ENCODE measurements at places on chromosomes 7 and 10.

GRCh38 chr10:97640868-97641811 is 669 bp downstream of the PI4K2A start:
- DNase-seq: no peak

- no peak for DNase-seq
Observed at GRCh38 chr7:87223666-87224065, 4.1 kb upstream of the TMEM243 start.

GRCh38 chr7:88001744-88002530 is 67.9 kb downstream of the ADAM22 start:
- DNase-seq: no peak

DNA sequence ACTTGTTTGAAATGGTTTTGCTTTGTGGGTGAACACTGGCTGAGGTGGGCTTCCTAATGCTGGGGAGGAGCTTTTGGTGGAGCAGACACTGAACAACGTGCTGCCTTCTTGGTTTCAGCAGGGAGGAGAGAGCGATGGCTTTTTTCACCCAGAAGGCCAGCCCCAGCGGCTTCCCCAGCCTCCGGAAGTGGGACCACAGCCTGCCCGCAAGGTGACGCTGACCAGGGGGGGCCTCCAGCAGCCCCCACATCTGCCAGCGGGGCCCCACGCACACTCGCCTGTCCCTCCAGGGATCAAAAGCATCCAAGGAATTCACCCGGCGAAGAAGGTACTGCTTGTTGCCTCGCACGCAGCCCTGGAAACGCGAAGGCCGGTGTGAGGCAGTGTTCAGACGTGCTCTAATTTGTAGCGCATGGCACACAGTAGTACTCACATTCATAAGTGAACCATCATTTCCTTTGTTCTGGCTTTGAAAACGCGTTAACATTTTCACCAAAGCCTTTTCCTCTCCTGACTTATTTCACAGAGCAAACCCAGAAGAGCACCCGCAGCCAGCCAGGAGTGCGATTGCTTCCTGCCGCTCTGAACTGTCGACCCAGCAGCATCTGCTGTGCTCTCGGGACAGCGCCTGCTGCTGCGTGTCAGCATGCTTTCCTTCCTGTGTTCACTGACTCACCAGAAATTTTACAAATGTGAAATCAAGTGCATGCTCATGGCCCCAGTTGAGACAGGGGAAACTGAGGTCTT is 48.4 kb downstream of the SHH start:
- DNase-seq: peak; percentile 31

GRCh38 chr10:22647244-22647643 is 67.1 kb downstream of the PIP4K2A start:
- no peak for DNase-seq

DNA sequence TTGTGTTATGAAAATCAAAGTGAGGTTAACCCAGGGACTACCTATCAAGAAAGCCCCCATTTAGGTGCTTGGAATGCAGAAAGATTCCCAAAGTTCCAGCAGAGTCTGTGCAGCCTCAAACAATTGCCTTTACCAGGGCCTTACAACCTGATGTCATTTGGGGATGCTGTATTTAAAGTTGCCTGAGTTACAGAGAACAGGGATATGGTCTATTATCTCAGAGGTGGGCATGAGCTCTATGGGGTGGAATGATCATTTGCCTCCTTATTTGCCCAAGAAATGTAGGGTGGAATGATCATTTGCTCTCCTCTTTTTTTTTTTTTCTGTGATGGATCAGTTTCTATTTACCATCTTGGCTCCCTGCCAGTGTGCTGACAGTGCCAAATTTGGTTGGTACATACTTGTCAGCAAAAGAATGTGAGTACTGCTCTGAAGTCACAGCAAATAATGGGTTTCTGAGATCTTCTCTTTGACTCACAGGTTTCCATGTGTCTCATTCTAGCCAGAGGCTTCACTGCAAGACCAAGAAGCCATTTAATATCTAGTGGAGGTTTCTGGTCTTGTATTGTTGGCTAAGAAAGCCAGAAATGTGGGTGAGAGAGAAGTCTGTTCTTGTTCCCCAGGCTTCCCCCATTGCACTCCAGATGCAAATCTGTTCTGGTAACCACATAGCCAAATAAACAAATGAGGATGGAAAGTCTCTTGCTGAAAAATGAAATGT is 45.5 kb upstream of the ZNRF2 start:
- DNase-seq: no peak

- DNase-seq: no peak
Observed at GRCh38 chr7:75040512-75040911, 33.1 kb downstream of the RCC1L start.
